ENCODE measurements at places on chromosomes 11 and 22. TPM values are rescaled to one million over a fixed set of nuclear protein-coding genes. Genes with fewer than 3 reads are reported as not detected.

DNA sequence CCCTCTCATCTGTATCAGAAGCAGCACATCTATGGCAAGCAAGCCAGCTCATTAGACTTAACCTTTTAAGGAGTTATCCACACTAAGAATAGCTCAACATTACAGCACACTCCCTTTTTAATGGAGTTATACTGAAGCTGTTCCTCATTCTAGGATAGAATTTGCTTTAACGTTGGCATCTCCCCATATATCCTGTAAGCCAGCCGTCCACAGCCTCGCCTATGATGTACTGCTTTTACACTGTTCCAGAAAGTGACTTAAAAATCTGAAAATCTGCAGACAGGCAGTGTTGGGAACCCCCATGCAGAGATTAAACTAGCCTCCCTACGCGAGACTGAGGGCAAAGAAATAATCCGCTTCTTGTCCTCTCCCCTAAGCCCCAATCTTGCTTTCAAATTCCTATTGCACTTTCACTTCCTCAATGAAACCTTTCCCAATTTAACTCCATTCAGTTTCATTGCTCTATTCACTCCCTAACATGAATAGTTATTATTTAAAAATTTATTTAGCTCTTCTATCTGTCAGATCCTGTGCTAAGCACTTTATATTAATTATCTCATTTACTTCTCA is 225.0 kb downstream of the BLID start:
- H3K4me1 ChIP-seq = no peaks in the 10 kb centered on the region
- H3K36me3 ChIP-seq = no peaks in the 10 kb centered on the region
- H3K27ac ChIP-seq = peak overlapping the region; percentile 33
- no peak for DNase-seq
- no peak overlapping the region for H3K4me3 ChIP-seq
- no peaks in the 10 kb centered on the region for H3K27me3 ChIP-seq

TSSK2 gene
- total RNA-seq = not detected

GRCh38 chr11:102582140-102582539 is 43.0 kb downstream of the MMP20 start:
- H3K27ac ChIP-seq = no peak overlapping the region
- no peaks in the 10 kb centered on the region for H3K27me3 ChIP-seq
- H3K36me3 ChIP-seq = no peaks in the 10 kb centered on the region
- H3K4me3 ChIP-seq = no peak overlapping the region

GRCh38 chr11:89458716-89459115 is 32.5 kb downstream of the NOX4 start:
- H3K27me3 ChIP-seq = no peaks in the 10 kb centered on the region
- H3K27ac ChIP-seq = no peak overlapping the region
- H3K4me3 ChIP-seq = no peak overlapping the region
- no peaks in the 10 kb centered on the region for H3K36me3 ChIP-seq
- H3K4me1 ChIP-seq = no peaks in the 10 kb centered on the region

DNA sequence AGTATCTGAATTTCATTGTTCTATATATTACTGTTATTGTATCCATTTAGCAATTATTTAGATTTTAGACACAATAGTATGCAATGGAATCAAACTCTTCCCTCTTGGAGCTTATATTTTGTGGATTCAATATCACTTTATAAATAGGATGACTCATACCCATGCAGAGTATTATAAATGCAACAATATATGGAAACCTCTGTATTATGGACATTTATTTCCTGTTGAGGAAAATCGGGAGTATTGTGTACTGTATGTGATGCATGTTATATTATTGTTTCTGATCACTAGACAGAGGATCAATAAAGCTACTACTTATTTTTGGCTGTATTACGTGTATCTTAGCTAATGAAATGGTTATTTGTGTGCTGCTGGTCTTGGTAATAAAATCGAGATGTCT is 770 bp downstream of the METTL15 start:
- peaks cover 32% of the 10 kb centered on the region for H3K4me1 ChIP-seq
- peak overlapping the region; percentile 62 for H3K4me3 ChIP-seq
- no peaks in the 10 kb centered on the region for H3K27me3 ChIP-seq

NRIP3 gene
- 1.3 TPM for total RNA-seq

LRRC74B gene
- total RNA-seq = not detected

DNA sequence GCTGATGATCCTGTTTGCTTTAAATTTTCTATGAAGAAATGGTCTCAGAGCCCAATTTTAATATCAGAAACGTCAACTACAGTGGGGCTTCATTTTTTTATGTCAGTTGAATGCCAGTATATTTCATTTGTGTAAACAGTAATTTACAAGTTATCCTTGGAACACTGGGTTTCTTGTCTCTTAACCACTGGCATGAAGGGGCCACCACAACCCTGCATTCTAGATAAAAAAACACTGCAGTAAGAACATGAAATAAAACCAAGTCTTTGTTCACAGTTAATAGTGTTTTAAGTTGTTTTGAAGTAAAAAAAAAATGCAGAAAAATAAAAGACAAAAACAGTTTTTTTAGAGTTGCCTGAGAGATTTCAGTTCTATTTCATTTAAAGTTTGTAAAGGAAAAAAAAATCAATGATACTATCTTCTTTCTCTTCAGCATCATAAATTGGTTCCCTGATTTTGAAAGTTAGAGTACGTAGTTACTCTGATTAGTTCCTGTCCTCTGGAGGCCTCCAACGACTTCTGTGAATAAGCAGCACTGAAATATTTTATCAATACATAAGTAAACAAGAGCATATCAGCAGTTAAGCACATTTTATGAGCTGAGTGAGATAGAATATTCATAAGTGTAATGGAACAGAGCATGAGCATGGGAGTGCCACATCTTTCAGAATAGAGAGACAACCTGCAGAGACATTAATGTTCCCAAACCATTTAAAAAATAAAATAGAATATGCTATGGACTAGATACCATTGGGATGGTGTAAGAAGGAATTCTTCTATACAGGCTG is 7.8 kb upstream of the DDI1 start:
- no peak overlapping the region for H3K27ac ChIP-seq
- no peaks in the 10 kb centered on the region for H3K36me3 ChIP-seq
- no peak for DNase-seq
- peaks cover 7% of the 10 kb centered on the region for H3K4me1 ChIP-seq

UBQLNL gene
- total RNA-seq = 3.7 TPM

GRCh38 chr11:47061429-47062178 is 115.1 kb downstream of the ARFGAP2 start:
- no peak for DNase-seq
- H3K27ac ChIP-seq = no peak overlapping the region
- peaks cover 10% of the 10 kb centered on the region for H3K4me1 ChIP-seq
- H3K36me3 ChIP-seq = peaks cover 23% of the 10 kb centered on the region
- no peaks in the 10 kb centered on the region for H3K27me3 ChIP-seq

DNA sequence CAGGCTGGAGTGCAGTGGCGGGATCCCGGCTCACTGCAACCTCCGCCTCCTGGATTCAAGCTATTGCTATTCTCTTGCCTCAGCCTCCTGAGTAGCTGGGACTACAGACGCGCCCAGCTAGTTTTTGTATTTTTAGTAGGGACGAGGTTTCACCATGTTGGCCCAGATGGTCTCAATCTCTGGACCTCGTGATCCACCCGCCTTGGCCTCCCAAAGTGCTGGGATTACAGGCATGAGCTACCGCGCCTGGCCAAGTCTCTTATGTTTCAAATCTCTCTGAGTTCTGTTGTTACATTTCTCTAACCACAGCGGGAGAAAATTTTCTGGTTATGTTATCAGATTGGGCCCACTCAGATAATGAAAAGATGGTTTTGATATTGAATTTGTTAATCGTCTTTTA is 10.1 kb downstream of the CEP57 start:
- DNase-seq = no peak
- no peak overlapping the region for H3K4me3 ChIP-seq
- H3K27ac ChIP-seq = no peak overlapping the region
- no peaks in the 10 kb centered on the region for H3K36me3 ChIP-seq

- H3K36me3 ChIP-seq = no peaks in the 10 kb centered on the region
- H3K27ac ChIP-seq = no peak overlapping the region
- no peak overlapping the region for H3K4me3 ChIP-seq
- DNase-seq = no peak
- no peaks in the 10 kb centered on the region for H3K27me3 ChIP-seq
Observed at GRCh38 chr11:95478003-95478402, 247.0 kb upstream of the SESN3 start.

DNA sequence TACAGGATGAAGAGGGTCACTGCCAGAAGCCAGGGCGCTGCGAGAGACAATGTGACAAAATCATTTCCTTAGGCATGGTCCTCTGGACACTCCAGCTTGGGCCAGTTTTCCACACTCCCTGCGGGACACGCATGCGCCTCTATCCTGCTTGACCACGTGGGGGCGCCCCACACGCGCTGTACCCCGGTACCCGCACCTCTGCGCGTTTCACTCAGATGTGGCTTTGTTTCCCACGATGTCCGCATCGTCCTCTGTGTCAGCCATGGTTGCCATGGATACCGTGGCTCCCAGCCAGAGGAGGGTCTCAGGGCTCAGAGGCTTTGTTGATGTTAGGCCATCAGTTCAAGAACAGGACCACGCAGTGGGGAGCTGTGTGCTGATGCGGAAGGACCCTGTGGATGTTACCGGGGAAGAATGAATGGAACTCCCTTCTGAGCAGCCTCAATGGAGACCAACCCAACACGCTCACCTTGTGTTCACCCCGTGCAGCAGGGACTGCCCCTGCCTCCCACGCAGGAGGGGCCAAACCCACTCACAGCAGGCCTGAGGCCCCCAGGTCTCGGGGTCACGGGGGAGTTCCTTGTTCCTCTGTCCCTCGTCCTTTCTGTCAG is 101.1 kb upstream of the SLC22A12 start:
- no peaks in the 10 kb centered on the region for H3K27me3 ChIP-seq
- H3K4me3 ChIP-seq = no peak overlapping the region
- no peak overlapping the region for H3K27ac ChIP-seq
- H3K36me3 ChIP-seq = no peaks in the 10 kb centered on the region
- no peaks in the 10 kb centered on the region for H3K4me1 ChIP-seq

OLFML1 gene
- 4.8 TPM for total RNA-seq

DNA sequence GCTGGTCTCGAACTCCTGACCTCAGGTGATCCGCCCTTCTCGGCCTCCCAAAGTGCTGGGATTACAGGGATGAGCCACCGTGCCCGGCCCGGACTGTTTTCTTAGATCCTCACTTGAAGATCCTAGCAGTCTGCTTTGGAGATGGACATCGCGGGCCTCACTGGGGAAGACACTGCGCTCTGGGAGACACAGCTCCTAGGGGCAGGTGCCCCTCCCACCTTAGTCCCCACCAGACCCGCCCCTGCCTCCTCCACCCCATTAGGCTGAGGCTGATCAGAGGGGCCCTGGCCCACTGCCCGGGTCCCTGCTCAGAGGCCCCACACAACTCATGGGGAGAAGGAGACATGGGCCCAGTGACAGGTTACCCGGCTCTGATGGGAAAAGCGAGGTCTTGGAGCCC is 11.3 kb upstream of the LTO1 start:
- H3K27ac ChIP-seq = no peak overlapping the region
- H3K36me3 ChIP-seq = no peaks in the 10 kb centered on the region
- H3K4me1 ChIP-seq = peaks cover 5% of the 10 kb centered on the region
- no peak overlapping the region for H3K4me3 ChIP-seq
- no peak for DNase-seq
- peaks cover 6% of the 10 kb centered on the region for H3K27me3 ChIP-seq

VWCE gene
- total RNA-seq = 4.3 TPM

- peaks cover 14% of the 10 kb centered on the region for H3K36me3 ChIP-seq
- peaks cover 10% of the 10 kb centered on the region for H3K4me1 ChIP-seq
- H3K4me3 ChIP-seq = no peak overlapping the region
- no peak for DNase-seq
Observed at GRCh38 chr11:120327311-120327710, 2.2 kb downstream of the TLCD5 start.

Measured in tibial nerve (tissue), 4 donors.